ENCODE measurements at places on chromosomes 3 and 15.

DNA sequence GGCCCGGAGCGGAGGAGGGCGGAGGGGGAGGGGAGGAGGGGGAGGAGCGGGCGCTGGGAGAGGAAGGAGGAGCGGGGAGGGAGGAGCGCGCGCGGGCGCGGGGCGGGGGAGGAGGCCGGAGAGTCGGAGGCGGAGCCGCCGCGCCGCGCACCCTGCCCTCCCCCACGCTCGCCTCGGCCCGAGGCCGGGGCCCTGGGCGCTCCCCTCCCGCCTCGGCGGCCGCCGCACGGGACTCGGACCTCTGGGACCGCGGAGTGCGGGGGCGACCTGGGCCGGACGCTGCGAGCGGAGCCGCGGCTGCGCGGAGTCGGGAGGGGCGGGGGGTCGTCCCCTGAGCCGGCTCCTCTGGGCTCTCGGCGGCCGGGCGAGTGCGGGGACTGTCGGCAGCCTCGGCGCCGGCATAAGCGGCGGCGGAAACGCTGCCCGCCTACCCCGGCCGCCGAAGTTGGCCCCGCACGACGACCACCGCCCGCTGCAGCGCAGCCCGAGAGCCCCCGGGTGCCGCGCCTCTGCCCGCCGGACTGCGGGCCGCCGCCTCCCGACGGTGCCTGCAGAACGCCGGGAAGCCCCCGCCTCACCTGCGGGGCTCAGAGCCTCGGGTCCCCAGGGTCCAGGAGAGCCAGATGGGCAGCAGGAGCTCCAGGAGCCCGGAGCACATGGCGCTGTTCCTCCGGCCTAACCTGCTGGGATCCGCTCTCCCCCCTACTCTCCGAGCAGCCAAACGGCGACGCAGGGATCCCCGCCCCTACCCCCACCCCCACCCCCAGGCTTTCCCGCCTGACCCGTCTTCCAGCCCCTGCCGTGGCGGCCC lies 406 bp upstream of the GABRB3 start:
- DNase-seq = peak; percentile 87

DNA sequence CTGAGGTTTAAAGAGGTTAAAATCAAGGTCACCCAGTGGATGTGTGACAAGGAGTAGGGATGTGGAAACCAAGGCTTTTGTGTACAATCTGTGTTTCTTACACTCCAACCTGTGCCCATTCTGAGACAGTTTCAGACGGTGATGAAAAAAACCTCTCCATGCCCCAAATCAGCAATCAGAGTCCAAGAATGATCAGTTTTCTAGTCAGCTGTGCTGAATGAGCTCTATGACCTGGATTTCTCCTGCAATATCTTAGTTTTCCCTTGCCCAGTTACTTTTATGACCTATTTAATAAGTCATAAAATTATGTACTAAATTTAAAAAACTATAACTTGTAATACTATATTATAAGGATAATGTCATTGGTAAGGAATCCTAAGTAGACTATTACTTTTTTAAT lies 37.5 kb upstream of the CBLB start:
- no peak for DNase-seq

- DNase-seq = no peak
Measured at GRCh38 chr3:24715171-24715792, 220.6 kb upstream of the THRB start.

- DNase-seq = no peak
Measured at GRCh38 chr3:178518660-178519396, 17.4 kb upstream of the KCNMB2 start.

DNA sequence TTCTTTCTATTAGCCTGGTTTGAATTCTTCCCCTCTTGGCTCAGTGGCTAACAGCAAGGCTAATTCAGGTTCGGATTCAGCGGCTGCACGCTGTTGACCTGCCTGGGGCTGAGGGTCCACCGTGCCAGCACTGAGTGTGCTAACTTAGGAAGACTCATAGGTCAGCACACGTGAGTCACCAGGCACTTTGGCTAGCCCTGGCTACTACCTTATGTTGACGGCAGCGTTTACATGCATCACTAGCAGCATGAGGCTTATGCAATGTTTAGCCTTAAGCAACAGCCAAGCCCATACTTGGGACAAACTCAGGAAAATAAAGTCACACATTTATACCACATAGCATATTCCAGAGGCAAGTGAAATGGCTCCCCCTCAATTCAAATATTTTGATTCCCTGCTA lies 137.7 kb downstream of the RAB11A start:
- DNase-seq = peak; percentile 72

GRCh38 chr3:51869304-51869703 lies 6.1 kb downstream of the IQCF5 start:
- DNase-seq = peak; percentile 95

DNA sequence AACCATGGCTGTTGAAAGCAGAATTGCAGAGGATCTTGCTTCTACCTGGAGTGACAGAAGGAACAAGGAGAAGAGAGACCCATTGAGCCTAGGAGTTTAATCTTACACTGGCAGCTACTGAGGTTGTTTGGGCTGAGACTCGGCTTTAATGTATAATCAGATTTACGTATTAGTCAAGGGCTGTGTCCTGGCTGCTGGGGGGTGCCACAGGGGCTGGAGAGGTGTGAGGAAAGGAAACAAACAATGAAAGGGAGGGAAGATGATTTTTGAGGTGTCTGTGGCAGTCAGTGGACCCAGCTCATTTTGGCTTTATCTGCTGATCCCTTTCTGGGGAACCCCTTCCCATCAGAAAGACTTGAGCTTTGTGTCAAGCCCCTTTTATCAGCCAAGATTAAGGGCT lies 95.7 kb downstream of the PRICKLE2 start:
- DNase-seq = no peak

DNA sequence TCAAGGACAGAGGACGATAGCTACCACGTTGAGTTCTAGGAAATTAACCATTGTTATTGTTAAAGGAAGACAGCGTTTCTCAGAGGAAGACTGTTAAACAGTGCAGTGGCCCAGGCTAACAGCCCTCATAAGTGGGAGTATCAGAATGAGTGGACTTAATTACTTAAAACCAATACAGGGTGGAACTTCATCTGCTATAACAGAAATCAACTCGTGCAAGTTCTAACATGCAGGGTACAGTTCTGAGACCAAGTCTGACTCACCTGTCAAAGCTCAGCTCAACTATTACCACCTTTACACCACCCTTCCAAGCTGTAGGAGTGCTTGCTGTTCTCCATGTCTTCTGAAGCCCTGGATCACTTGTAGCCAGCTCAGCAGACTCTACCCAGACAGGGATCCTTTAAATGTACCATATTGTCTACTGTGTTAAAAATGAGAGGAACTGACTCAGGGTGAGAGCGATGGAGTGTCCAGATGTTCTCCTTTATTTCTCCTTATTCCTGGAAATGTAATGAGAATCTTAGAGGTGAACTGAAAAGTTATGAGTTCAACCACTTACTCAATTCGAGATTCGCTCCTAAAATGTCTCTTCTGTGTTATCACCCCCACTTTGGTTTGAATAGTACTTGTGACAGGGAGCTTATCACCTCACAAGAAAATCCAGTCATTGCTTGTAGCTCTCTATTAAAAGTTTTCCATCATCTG lies 26.5 kb downstream of the CD86 start:
- no peak for DNase-seq

- no peak for DNase-seq
Measured at GRCh38 chr3:146071632-146072031, 89.4 kb downstream of the PLOD2 start.

DNA sequence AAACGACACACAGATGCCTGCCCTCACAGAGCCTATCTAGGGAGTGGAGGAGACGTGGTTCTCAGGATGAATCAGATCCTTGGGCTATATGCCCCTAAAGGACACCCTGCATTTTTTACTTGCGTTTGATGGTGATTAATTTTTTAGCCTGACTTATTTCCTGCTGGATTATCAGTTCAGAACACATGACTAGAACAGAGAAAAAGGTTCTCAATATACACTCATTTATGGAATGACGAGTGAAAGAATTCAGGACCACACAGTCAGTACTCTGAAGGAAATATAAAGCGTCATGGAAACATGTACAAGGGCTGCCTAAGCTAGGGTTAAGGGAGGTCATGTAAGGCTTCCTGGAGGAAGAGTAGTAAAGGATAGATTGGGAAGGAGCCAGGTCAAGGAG lies 121.8 kb downstream of the SSR3 start:
- DNase-seq = no peak

- DNase-seq = no peak
Measured at GRCh38 chr3:48689384-48689783, 3.7 kb upstream of the NCKIPSD start.

GRCh38 chr15:90248789-90249202 lies 560 bp upstream of the TTLL13 start:
- DNase-seq = no peak

- DNase-seq = no peak
Measured at GRCh38 chr15:64000183-64000951, 45.9 kb downstream of the DAPK2 start.

DNA sequence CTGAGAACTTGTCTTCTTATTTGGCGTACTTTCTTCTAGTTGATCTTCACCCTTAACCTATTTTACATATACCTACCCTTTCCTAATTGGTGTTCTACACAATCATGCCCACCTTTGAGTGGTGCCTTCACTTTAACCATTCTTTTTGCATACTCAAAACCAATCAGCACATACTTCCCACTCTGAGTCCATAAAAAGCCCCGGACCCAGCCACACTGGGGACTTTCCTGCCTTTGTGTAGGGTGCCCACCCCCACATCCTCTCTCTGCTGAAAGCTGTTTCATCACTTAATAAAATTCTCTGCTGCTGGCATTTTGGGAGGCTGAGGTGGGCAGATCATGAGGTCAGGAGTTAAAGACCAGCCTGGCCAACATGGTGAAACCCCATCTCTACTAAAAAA lies 15.9 kb upstream of the CHST2 start:
- DNase-seq = no peak

GRCh38 chr3:10310578-10310977 lies 10.3 kb downstream of the SEC13 start:
- no peak for DNase-seq

- peak; percentile 86 for DNase-seq
Measured at GRCh38 chr15:40928821-40929659, at the start of gene DLL4. Gene DLL4 (plus strand): TSS chr15:40929340. CDS start chr15:40929669, 329 bp downstream.

GRCh38 chr3:77146004-77146403 lies 106.1 kb downstream of the ROBO2 start:
- DNase-seq = no peak

GRCh38 chr3:148309390-148310035 lies 388.2 kb upstream of the AGTR1 start:
- DNase-seq = peak; percentile 73

GRCh38 chr3:65639444-65639843 lies 399.3 kb downstream of the MAGI1 start:
- no peak for DNase-seq

GRCh38 chr3:59938828-59939227 lies 889.0 kb upstream of the CFAP20DC start:
- no peak for DNase-seq

DNA sequence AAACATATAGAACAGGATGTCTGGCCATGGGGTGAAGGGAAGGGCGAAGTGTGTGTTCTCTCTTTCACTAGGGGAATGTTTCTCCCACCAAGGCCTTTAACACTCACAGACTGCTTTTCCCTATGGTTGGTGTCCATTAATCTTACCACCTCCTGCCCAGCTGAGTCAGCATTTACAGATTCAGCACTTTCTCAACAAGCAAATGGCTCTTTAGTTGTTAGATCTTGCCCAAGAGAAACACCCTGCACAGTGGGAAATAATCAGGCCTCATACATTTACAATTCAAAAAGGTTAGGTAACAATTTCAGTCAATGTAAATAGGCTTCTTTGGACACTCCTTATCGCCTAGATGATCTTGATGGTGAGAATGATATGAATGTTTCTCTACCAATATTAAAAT lies 418.2 kb downstream of the EPHA3 start:
- peak; percentile 12 for DNase-seq

GRCh38 chr3:136658946-136659682 lies 93.1 kb downstream of the STAG1 start:
- DNase-seq = peak; percentile 78

- no peak for DNase-seq
Measured at GRCh38 chr3:36919439-36920160, 25.3 kb downstream of the TRANK1 start.

- DNase-seq = no peak
Measured at GRCh38 chr15:101697488-101697887, 26.8 kb downstream of the TARS3 start.

DNA sequence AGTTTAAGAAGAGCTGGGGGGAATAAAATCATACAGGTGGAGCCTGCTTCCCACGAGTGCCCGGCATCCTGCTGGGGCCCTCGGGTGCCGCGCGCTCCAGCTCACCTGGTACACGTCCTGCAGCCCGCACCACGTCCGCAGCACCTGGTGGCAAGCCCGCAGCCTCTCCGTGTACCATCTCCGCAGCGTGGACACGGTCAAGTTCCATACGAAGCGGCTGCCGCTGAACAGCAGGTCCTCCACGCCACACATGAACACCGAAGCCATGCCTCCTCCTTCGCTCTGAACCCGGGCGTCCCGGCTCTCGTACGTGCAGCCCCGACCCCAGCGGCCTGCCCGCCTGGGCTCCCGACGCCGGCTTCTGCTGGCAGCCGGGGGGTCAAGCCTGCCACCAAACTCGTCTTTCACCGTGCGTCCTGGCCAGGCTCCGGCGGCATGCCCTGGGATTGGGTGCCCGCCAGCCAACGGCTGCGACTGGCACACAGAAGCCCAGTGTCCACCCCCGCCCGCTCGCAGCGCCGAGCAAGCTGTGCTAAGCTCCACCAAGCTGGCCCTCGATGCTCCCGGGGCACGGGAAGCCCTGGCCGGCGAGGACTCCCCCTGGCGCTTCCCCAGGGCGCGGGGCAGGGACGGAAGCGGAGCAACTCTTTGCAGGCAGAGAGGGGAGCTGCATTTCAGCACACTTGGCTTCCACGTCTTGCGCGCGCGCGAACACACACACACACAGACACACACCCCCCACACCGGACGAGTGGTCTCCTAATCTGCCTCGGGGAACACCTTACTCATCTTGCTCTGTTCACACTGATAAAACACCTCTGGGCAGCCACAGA lies at the start of gene FRMD4B:
TSS of gene FRMD4B (minus strand) at position 366 of the 833 bp plus-strand sequence. CDS start at position 267, 99 bp downstream.
- peak; percentile 49 for DNase-seq

DNA sequence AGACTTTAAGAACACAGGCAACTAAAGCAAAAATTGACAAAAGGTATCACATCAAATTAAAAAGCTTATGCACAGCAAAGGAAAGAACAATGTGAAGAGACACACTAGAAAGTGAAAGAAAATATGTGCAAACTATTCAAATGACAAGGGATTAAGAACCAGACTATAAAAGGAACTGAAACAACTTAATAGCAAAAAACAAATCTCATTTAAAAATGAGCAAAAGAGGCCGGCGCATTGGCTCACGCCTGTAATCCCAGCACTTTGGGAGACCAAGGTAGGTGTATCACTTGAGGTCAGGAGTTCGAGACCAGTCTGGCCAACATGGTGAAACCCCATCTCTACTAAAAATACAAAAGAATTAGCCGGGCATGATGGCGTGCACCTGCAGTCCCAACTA lies 14.4 kb downstream of the NGLY1 start:
- no peak for DNase-seq

GRCh38 chr15:85401108-85401774 lies 20.8 kb downstream of the AKAP13 start:
- DNase-seq = no peak

GRCh38 chr3:157692468-157692867 lies 189.3 kb upstream of the VEPH1 start:
- DNase-seq = no peak

GRCh38 chr15:82043796-82044372 lies 1.9 kb downstream of the MEX3B start:
- DNase-seq = peak; percentile 19

All from mesendoderm (in vitro differentiated cells).